Dermis microvascular lymphatic vessel endothelial cell (primary cell): ENCODE measurements at places on chromosomes 4 and X. TPM values are rescaled to one million over a fixed set of nuclear protein-coding genes. Genes with fewer than 3 reads are reported as not detected.

The P2RY10 gene
- total RNA-seq: not detected in 2 replicates

The ATXN3L gene
- total RNA-seq: not detected in 2 replicates

The DAPP1 gene
- total RNA-seq: not detected in 2 replicates

The PROM1 gene
- total RNA-seq: under 0.01 TPM in 2 replicates

The PABPC5 gene
- 0.90 and 1.5 TPM in 2 replicates for total RNA-seq

The DNASE1L1 gene
- 105 and 121 TPM in 2 replicates for total RNA-seq

The TET2 gene
- total RNA-seq: 5.4 and 8.0 TPM in 2 replicates

The SLC49A3 gene
- total RNA-seq: 4.4 and 9.7 TPM in 2 replicates

The NOX1 gene
- total RNA-seq: not detected in 2 replicates

The RBMXL3 gene
- total RNA-seq: not detected in 2 replicates

The HSPA4L gene
- 1.8 and 2.4 TPM in 2 replicates for total RNA-seq

The NMU gene
- total RNA-seq: 0.13 TPM in 1 of 2 replicates, not detected in the other

The TGIF2LX gene
- total RNA-seq: not detected in 2 replicates

The G3BP2 gene
- total RNA-seq: 173 and 174 TPM in 2 replicates

The SCRG1 gene
- total RNA-seq: not detected in 2 replicates

The PNCK gene
- not detected in 2 replicates for total RNA-seq

The BANK1 gene
- total RNA-seq: under 0.01 TPM in 2 replicates

The ARSD gene
- 16.4 and 29.7 TPM in 2 replicates for total RNA-seq

The SPACA5 gene
- not detected in 2 replicates for total RNA-seq

The PAGE5 gene
- total RNA-seq: not detected in 2 replicates

The LRCH2 gene
- total RNA-seq: 7.6 and 10.6 TPM in 2 replicates

The KDR gene
- 174 and 278 TPM in 2 replicates for total RNA-seq

The TAPT1 gene
- 11.8 and 16.7 TPM in 2 replicates for total RNA-seq

The FGFBP2 gene
- not detected in 2 replicates for total RNA-seq

The BEX5 gene
- 0.90 and 1.6 TPM in 2 replicates for total RNA-seq

The MAGED4 gene
- total RNA-seq: 18.9 and 33.4 TPM in 2 replicates

The TRIM61 gene
- total RNA-seq: not detected in 2 replicates

The ALPK1 gene
- 1.0 and 1.2 TPM in 2 replicates for total RNA-seq

The SCML2 gene
- 1.6 and 2.7 TPM in 2 replicates for total RNA-seq

The HTN3 gene
- total RNA-seq: not detected in 2 replicates

The GAB3 gene
- 6.7 and 11.6 TPM in 2 replicates for total RNA-seq

The RAB40A gene
- total RNA-seq: 0.13 TPM in 1 of 2 replicates, not detected in the other
